ENCODE measurements at places on chromosomes 12 and 14. TPM values are rescaled to one million over a fixed set of nuclear protein-coding genes. Genes with fewer than 3 reads are reported as not detected.
A peak's percentile ranks its signal among the peaks of the same experiment; 100 is the strongest.

DNA sequence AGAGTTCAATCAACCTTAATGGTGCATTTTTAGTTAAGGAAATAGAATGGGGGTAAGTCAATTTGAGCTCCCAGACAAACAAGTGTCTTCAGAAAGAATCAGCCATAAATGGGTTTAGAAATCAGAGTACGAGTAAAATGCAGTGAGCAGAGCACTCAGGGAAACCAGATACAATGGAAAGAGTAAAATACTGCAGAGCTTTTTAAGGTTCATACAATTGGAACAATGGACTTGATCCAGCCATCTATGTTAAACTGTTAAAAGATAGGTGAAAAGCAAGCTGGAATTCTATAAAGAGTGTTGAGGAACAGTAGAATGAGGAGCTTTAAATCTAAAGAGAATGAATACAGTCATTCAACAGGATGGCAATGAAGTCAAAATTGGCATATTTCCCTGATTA lies 23.8 kb upstream of the PCNX4 start:
- DNase-seq = no peak

GRCh38 chr12:48187916-48188695 lies 4.7 kb downstream of the CCDC184 start:
- DNase-seq = no peak

- no peak for DNase-seq
Observed at GRCh38 chr12:75432924-75433323, 42.0 kb downstream of the GLIPR1L2 start.

Gene CLBA1
- 9.8 TPM for total RNA-seq

Gene PROX2
- total RNA-seq = not detected

DNA sequence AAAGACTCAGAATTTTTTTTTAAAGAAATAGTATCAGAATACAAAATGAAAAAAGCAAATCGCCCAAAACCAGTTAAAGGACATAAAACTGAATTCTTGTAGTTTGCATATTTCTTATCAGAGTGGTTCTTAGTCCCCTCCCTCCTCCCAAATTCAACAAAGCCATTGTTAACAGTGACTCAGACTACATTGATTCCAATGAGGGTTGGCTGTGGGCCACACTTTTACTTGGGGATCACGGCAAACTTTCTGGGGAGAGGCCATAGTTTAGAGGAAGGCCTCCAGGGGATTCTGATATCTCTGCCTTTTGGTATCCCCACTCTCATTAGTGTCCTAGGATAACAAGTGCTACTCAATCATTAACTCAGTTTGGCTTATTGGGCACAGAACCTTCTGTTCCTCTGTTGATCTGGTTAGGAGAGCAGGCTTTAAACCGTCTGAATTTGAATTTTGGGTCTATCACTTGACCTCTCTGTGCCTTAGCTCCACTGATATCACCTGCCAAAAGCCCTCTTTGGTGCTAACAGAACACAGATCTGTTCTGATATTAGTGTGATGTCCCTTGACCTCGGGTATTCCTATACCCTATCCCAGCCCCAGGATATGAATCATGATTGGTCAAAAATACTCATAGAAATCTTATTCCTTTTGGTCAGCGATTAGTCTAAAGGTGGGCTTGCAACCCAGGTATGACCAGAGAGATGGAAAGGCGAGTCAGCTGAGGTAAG lies 45.2 kb upstream of the APPL2 start:
- peak; percentile 52 for DNase-seq

All from HT-29 (cell line).